GM04504 (cell line): ENCODE measurements at places on chromosomes 2 and 18.

DNA sequence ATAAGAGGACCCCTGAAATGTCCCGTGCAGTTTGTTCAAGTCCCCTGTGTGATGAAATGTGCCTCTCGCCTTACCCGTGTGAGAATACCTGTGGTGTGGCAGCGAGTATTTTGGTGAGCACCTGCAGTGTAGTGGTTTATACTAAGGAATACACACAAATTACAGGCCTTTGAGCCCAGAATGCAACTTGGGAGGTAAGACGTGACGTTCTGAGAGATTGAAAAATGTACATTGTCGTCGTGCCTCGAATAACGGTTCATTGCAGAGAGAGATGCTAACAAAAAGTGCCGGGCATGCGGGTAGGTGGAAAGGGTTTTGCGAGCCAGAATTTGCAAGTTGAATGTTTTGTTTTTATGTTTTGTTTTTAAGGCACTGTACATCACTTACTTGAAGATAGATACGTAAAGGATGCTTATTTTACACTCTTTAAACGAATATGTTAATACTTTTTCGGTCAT, 867 bp downstream of the RBBP8 start:
- no peak for DNase-seq

DNA sequence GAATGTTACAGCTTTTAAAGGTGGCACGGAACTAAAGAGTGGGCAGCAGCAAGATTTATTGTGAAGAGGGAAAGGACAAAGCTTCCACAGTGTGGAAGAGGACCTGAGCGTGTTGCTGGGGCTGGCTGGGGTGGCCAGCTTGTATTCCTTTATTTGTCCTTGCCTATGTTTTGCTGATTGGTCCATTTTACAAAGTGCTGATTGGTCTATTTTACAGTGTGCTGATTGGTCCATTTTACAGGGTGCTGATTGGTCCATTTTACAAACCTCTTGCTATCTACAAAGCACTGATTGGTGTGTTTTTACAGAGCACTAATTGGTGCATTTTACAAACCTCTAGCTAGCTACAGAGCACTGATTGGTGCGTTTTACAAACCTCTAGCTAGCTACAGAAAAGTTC, 109.7 kb upstream of the DDX18 start:
- DNase-seq, result no peak

DNA sequence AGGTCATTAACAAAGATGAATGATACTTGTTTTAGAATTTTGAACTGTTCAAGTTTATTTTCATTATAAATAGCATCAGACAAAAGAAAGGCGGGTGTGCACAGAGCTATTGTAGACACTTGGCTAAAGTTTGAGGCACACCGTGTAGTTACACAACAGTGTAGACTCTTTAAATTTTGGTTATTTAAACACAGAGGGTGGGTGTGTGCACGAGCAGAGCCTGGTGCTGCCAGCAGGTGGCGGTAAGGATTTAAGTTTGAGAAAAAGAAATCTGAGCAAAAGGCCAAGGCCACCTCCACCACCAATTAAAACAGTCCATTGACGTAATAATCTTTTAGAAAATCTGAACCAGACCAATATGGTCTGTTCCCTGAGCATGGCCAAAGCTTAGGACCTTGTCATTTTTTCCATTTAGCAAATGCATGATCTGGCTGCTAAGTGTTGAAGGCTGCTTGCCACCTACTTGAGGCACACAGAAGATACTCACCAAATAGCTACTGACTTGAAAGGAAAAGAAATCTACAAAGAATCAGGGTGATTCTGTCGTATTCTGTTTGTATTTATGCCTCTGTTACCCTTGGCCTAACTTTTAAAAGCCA, 14.3 kb downstream of the COPS7B start:
- DNase-seq, result no peak

DNA sequence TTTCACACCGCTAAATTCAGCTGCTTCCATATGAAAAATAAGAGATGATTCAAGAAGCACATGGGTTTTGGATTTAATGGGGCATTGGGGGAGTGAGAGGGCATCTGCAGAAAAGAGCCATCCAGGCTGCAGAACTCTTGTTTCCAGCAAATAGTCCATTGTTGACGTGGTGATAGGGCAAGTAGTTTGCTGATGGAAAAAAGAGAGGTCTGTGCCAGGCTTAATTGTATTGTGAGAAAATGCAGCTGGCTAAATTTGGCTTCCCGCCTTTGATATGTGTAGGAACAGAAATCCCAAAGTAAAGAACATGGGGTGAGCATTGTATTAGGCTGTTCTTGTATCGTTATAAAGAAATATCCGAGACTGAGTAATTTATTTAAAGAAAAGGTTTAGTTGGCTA, 199.5 kb downstream of the SETBP1 start:
- no peak for DNase-seq

DNA sequence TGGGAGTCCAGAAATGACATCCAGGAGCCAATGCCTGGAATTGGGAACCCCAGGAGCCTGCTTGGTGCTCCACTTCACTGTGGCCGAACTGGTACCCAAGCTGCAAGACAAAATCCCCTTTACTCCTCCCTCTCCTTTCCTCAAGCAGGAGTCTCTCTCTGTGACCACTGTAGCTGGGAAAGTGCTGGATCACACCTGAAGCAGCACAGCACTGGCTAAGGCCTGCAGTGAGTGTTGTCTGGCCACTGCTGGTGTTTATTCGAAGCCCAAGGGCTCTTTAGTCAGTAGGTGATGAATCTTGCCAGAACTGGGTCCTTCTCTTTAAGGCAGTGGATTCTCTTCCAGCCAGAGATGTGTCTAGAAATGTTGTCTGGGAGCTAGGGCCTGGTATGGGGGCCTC, 26.4 kb downstream of the STPG4 start:
- DNase-seq, result no peak

DNA sequence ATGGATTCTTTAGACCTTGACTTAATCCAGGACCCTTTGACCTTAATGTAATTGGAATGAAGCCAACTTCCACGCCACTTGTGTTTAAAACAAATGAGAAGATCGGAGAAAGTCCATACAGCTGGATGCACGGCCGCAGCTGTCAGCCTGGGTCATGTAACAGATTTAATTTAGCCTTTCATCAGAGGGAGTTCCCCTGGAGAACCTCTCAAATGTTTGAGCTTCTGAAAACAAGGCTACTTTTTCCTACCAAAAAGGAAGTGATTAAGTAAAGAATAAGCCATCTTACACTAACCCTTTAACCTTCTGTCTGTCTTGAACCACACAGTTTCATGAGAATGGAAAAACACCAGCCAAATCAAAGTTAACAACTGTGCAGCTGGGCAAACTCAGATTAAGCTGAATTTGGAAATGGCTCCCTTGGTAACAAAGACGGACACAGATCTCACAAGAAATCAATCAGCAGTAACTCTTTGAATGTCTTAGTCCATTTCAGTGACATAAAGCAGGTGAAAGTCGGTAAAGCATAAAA, 103.6 kb downstream of the DOCK10 start:
- DNase-seq, result no peak
